ENCODE measurements at places on chromosomes 1 and 21.

GRCh38 chr1:183152180-183152579 lies 33.9 kb upstream of the LAMC2 start:
- no peak for DNase-seq

- peak; percentile 98 for DNase-seq
Measured at GRCh38 chr1:245085508-245086095, 69.2 kb upstream of the KIF26B start.

- DNase-seq: no peak
Measured at GRCh38 chr1:15938628-15939161, 37.2 kb downstream of the ZBTB17 start.

GRCh38 chr21:37645848-37646247 lies 270.4 kb downstream of the KCNJ6 start:
- no peak for DNase-seq

GRCh38 chr1:58768971-58769808 lies 14.7 kb downstream of the JUN start:
- DNase-seq: no peak

DNA sequence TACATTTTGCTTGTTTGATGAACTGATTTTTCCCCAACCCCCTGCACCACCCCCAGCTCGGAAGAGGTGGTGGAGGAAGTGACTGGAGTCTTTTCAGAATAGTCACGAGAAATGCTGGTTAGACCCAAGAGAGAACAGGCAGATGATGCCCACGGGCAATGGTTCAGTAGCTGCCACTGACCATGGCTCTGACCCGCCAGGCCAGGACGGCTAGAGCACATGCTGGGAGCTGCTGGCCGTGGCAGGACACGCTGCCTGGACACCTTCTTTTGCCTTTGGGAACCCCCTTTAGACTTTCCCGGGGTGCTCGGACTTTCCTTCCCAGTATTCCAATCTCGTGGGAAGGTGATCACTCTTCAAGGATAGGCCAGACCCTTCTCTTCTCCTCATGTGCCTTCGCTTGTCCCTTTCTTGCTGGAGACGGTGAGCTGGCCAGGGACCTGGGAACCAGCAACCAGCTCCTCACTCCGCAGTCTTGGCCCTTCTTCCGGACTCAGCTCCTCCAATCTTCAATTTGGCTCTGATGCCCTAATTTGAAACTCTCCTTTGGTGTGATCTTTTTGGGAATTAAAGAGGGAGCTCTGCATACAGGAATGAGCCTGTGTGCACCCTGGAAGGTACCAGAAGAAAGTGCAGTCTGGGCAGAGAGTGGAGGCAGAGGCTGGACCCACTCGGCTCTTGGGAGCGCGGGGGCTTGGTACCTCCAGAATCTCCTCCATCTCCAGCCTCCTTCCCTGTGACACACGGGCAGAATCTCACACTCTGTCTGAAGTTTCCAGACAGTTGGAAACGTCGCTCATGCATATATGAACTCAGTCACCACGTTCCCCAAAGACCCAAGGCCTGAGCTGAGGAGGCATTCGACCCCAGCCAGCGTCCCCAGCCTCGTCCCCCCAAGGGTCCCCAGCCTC lies 4.0 kb upstream of the PDE9A start:
- no peak for DNase-seq

- DNase-seq: no peak
Measured at GRCh38 chr1:38076455-38076854, 29.9 kb upstream of the POU3F1 start.

DNA sequence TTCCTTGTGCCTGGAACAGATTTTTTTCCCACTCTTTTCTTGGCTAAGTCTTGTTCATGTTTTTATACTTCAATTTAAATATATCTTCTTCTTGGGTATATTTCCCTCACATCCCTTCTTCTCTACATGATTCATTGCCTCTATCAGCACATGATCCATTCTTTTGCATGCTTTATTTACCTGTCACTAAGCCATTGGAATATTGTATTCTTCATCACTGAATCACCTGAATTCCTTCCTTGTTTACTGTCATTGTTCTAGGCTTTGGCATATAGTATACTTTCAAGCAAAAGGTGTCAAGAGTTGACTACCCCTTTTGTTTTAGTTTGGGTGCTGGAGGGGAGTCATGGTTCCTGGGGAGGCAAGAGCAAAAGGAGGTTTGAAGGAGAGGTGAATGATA lies 464.5 kb upstream of the LRRC7 start:
- DNase-seq: no peak

- DNase-seq: no peak
Measured at GRCh38 chr1:95017775-95018174, 55.0 kb downstream of the ALG14 start.

GRCh38 chr21:36159356-36159921 lies 2.8 kb downstream of the DOP1B start:
- DNase-seq: no peak

DNA sequence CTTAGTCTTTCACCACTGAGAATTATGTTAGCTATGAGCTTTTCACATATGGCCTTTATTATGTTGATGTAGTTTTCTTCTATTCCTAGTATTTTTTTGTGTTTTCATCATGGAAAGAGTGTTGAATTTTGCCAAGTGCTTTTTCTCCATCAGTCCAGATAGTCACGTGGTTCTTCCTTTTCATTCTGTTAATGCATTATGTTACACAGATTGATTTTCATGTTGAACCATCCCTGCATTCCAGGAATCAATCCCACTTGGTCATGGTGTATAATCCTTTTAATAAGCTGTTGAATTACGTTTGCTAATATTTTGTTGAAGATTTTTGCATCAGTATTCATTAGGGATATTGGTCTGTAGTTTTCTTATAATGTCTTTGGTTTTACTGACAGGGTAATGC lies 17.7 kb downstream of the FHAD1 start:
- no peak for DNase-seq

GRCh38 chr1:7196036-7196911 lies 411.0 kb downstream of the CAMTA1 start:
- DNase-seq: no peak

DNA sequence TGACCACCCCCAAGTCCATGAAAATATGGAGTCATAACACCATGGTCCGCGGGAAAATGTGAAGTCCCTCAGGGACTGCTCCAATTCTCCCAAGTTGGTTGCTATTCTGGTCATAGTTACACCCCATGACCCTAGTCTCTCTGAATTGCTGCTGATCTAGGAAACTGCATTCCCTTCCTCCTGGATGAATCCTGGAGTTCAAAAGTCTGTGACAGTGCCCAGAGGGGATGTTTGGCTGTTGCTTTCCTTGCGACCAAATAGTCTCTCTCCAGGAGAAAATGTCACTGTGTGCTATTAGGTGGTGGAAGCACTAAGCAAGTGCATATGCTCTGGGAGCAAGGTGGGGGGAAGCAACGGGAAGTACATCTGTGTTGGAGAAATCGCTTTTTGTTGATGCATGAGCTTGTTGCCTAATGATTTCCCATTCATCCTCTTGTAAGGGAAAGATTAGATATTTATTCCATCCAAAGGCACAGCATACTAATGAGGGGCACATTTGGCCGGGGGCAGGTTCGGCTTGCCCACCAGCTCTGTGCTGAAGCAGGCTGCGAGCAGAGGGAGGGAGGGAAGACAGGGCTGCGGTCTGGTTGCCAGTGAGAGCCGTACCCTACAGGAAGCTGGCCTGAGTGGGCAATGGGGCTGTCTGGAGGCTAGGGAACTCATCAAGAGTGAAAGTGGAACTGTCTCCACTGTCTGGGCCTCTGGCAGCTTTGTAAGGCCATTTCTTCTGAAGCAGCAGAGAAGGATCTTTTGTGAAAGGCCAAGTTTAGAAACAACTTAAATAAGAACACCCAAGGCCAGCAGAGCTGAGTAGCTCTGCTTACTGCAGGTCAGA lies 27.2 kb downstream of the SYT6 start:
- no peak for DNase-seq

DNA sequence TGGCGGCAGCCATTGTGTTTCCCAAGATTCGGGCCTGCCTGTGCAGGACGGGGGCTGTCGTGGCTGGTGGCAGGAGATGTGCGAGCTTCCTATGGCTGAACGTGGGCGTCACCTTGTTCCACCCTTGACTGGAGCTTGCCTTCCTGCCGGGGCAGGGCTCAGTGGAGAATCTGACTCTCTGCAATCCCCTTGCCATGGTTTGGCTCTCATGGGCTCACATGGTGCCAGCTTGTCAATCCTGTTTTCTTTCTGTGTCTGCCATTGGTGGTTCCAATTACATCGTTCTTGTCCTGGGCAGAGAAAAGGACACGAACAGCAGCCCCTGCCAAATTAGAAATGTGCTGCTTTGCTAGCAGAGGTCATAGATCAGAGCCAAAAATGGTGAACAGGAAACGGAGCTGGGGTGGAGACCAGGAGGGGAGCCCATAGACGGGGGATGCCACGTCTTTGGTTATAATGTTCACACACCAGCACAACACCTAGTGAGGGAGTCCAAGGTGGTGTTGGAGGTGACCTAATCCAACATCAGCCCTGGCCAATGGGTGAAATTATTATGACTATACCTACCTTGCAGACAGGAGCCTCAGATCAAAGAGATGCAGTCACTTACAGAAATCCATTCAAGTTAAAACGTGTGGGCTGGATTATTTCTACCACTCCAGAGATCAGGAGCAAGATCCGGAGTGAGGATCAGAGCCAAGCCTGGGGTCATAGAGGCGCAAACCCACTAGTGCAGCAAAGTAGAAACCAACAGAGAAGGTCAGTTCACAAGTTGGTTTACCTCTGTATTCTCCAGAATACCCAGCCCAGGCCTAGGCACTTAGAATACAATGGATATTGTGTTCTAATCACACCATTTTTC lies 253.1 kb downstream of the SIPA1L2 start:
- DNase-seq: no peak

GRCh38 chr1:110339407-110340206 lies 430 bp downstream of the RBM15 start:
- peak; percentile 26 for DNase-seq

DNA sequence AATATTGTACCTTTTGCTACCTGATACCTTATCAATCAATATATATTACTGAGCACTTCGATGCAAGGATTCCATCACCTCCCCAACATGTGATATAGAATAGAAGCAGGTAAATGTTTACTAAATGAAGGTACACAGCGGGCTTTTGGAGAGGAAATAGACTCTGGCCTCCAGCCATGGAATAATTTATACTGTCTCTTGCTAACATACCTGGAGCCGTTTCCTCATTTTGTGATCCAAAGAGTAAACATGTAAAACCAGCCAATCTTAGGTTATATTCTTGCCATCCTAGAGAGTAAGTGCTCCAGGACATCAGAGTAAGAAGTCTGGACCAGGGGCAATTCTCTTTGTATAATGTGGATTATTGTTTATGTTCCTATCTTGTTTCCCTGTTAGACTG lies 39.4 kb downstream of the NDUFS5 start:
- no peak for DNase-seq

- DNase-seq: no peak
Measured at GRCh38 chr21:36126621-36127110, 8.2 kb upstream of the CBR3 start.

GRCh38 chr1:232969799-232970198 lies 19.4 kb downstream of the NTPCR start:
- no peak for DNase-seq

GRCh38 chr21:15210235-15210678 lies 145.5 kb upstream of the NRIP1 start:
- DNase-seq: no peak

DNA sequence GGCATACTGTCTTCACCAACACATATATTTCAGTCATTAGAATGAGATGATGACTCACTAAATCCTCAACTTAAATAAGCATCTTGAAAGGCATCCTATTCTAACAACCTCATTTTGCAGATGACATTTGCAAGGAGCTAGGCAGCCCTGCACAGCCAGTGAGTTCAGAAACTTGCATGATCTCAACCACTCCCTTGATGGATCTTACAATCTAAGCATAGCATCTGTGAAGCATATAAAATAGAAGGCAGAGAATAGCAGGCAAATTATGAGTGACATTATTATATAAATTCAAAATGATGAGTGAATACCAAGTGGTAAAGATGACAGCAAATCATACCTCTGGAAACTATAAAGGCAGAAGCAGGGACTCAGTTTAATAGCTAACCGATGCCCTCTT lies 31.6 kb downstream of the KRTAP20-3 start:
- DNase-seq: no peak

DNA sequence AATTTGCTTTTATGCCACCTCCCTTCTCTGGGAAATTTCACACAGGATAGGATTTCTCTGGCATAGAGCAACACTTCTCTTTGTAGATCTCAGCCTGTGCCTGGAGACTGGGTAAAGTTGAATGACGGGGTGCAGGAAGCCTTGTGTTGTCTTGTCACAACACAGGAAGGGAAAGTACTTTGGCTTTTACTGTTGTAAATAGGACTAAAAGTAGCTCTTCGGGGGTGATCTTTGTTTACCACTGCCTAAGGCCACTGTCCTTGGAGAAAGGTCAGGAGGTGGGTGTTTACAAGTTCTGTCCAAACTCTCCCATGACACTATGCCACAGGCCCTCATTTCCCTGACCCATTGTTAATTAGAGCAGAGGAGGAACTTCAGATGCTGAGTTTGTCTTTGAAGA lies 139.7 kb downstream of the FGGY start:
- DNase-seq: no peak

DNA sequence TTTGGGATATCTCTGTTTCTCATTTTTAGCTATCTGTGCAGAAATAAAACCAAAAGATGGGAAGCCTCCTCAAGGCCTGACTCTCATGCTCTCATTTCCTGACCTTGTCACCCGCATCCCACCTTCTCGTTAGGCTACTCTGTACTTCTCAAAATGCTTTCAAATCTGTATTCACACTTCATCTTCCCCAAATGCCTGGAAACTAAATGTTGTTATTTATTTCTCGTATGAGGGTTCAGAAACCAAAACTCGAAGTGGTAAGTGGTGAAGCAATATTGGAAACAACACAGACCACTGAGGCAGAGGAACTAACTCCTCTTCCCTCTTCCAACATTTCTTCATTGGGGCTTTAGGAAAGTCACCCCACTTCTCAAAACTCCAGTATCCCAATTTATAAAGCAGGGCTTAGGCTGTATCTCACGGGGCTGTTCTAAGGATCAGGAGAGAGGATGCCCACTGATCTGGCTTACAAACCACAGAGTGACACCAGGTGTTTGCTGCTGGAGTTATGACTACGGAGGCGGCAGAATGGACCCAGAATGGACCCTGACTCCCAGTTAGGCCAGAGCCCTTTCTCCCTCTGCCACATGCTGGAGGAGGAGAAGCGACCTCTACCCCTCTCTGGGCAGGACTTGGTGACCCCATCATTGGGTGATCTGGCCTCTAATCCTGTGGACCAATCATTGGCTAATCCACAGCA lies 3.5 kb downstream of the SLAMF7 start:
- no peak for DNase-seq

- peak; percentile 22 for DNase-seq
Measured at GRCh38 chr21:41885341-41886024, 6.3 kb upstream of the PRDM15 start.
